CD8-positive, alpha-beta memory T cell (primary cell): ENCODE measurements at places on chromosomes 16 and 17.

- no peak for DNase-seq
These were observed 154.7 kb downstream of the PRKCB start for GRCh38 chr16:23990507-23990906.

- DNase-seq, result peak; percentile 40
These were observed 26.2 kb downstream of the ENDOV start for GRCh38 chr17:80441133-80441578.

GRCh38 chr16:68233085-68233834, 2.7 kb downstream of the ESRP2 start:
- DNase-seq, result no peak

- DNase-seq, result no peak
These were observed 8.9 kb downstream of the ANKRD11 start for GRCh38 chr16:89481356-89481955.

DNA sequence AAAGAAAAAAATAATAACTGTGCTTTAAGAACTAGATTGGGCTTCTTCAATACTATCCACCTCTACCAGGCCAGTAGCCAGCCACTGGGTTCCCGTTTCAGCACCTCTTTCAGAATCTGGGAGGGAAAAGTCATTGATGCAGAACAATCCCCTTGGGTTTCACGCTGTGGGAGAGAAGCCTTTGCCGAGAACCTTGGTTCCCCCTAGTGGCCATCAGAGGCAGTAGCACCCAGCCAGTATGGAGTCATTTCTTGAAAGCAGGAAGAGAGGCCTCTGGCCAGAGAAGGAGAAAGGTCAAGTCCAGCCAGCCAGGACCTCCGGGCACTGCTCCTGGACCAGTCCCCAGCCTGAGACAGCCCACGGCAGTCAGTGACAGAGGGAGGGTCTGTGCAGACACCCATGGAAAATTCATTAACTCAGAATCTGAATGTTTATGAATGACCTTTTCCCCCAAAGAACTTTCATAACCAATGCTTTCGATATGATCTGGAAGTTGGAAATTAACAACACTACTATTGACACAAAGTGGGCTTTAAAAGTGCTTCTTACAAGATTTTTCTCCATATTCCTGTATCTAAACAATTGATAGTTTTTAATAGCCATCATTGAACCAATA, 51.2 kb upstream of the CDH5 start:
- peak; percentile 18 for DNase-seq

- DNase-seq, result peak; percentile 45
These were observed 2.3 kb downstream of the TMC6 start for GRCh38 chr17:78125976-78126894.
